Mesangial cell (primary cell): ENCODE measurements at places on chromosomes 12 and 14. TPM values are rescaled to one million over a fixed set of nuclear protein-coding genes. Genes with fewer than 3 reads are reported as not detected.

The SMOC1 gene
- 0.13 and 0.16 TPM in 2 replicates for total RNA-seq

The RNF212B gene
- total RNA-seq, result not detected in 2 replicates

The RASSF9 gene
- 1.3 and 7.2 TPM in 2 replicates for total RNA-seq

The FSCB gene
- 0.25 TPM in 1 of 2 replicates, not detected in the other for total RNA-seq

The RHEBL1 gene
- total RNA-seq, result 1.3 and 3.1 TPM in 2 replicates

The TBC1D30 gene
- 0.65 and 0.89 TPM in 2 replicates for total RNA-seq

The SELPLG gene
- 0.65 and 1.4 TPM in 2 replicates for total RNA-seq
